GM13976 (cell line): ENCODE measurements at places on chromosomes 1 and 21.

DNA sequence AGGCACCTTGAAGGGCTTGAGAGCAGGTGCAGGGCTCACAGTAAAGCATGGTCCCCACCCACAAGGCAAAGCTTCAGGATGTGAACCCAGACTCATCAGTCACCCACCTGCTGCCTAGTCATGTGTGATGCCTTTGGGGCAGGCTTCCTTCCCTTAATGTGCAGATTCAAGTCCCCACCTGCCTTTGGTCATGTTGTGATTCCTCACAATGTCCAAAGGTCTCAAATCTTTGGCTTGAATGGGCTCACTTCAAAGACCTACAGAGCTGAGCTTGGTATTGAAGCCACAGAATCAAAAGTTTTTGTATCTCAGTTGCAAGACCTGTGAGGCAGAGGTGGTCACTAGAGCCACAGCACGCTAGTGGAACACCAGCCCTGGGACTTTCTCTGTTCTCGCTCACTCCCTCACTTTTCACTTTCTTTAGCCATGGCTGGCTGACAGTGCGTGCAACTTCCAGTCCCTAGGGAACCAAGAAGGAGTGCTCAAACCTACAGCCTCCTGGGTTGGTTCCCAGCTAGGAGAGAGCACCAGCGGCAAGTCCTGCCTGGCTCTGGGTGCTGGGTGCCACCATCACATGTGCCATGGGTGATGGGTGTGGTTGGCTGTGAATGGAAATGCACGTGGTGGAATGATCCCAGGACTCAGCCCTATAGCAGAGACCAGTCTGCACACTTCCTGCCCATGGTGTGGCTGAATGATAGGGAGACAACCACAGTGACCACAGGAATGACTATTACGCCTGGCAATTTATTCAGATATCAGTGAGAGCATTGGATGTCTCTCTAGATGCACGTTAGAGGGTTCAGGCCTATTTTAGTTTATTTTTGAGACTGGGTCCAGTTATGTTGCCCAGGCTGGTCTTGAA is 26.4 kb upstream of the CLIC6 start:
- DNase-seq = peak; percentile 56

DNA sequence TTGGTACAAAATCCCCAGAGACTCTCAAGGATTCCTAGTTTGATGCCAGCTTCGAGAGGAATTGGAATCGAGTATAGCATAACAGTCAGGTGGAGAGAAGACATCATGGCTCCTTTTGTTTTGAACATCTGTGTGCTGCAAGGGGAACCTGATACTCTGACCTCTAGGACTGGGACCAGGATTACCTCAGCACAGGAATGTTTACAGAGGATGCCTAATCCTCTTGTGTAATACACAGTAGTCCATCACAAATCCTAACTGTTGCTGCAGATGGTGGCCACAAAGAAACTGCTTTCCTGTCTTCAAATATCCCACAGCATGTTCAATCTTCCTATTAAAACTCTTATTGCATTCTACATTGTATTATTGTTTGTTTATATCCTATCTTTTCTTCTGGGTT is 111.8 kb upstream of the PRMT6 start:
- DNase-seq = no peak

DNA sequence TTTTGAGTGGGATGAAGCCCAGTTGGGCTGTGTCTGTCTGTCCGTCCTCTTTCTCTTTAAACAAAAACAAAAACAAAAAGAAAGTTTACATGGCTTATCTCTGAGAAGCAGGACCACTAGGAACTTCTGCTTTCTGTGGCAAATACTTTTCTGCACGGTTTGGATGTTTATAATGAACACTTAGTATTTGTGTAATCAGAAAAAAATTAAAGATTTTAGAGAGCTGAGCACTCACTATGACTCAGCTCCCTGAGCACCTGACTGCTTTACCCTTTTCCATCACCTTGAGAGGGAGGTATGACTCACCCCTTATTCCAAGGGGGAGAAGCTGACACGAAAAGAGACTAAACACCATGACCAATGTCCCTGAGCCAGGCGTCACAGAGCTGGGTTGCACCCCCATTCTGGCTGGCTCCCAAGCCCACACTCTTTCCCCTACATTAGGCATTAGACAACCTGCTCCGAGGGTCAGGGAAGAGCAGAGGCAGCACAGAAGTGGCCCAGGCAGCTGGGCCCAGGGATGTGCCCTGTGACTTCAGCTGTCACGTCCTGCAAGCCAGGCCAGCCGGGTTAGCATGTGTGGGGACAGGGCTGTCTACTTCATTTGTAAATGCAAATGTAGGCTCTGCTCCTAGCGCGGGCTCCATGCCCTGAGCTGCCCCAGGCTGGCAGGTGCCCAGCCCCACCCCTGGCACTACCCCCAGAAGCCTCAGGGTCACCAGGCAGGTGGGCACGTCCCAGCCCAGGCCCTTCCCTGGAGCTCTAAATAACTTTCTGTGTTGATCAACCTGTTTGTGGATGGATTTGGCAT is 30.4 kb downstream of the RAP1GAP start:
- no peak for DNase-seq

DNA sequence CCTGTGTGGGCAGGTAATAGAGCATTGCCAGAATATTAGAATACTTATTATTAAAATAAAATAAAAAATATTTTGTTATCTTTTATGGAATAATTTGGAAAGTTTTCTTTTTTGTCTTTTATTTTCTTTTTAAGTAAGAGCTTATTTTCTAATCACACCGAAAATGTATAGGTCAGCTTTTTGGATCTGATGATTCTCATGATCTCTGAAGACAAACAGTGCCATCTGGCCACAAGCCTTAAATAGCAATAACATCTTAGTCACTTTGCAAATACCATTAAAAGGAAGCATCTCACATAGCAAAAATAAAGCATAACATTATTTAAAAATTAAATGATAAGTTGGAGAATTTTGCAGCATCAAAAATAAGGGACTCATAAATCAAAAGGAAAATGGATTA is 213.8 kb downstream of the PLA2G4A start:
- DNase-seq = no peak

DNA sequence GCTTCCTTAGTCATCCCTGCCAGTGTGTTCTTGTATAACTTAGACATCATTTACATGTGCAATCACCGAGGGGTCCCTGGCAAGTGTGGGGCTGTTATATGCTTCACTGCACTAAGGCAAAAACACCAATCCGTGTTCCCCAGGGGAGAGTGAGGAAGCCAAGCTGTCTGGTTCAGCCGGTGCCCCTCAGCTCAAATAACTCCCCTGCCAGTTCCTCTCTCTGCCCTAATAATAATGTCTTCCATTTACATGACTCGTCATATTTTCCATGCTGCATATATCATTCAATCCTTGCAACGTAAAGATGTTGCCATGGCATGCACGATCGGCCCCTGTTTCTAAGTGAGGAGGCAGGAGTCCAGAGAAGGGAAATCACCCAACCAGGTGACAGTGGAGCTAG is 24.4 kb upstream of the NDC1 start:
- peak; percentile 24 for DNase-seq

GRCh38 chr1:169196161-169196560 is 89.7 kb downstream of the ATP1B1 start:
- DNase-seq = no peak

GRCh38 chr1:919271-919872 is 4.4 kb upstream of the SAMD11 start:
- DNase-seq = no peak

GRCh38 chr1:84433258-84434080 is 35.2 kb downstream of the DNASE2B start:
- DNase-seq = peak; percentile 47

- no peak for DNase-seq
These were observed 34.7 kb downstream of the PTPN14 start for GRCh38 chr1:214516434-214517326.

GRCh38 chr1:98398092-98398491 is 263.4 kb upstream of the SNX7 start:
- no peak for DNase-seq

DNA sequence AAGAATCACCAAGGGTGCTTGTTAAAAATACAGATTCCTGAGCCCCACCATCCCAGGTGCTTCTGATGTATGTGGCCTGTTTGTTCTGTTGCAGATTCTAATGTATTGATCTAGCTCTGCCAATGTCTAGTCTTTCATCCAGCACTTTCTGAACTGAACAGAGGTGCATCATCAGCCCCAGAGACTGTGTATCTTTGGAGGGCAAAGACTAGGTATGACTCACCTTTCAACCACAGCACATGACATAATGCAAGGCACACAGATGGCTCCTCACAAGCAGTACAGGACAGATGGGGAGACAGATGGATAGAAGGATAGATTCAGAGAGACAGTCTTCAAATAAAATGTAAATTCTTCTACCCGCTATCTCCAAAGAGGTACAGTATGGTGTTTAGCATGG is 32.3 kb downstream of the CD58 start:
- DNase-seq = no peak

DNA sequence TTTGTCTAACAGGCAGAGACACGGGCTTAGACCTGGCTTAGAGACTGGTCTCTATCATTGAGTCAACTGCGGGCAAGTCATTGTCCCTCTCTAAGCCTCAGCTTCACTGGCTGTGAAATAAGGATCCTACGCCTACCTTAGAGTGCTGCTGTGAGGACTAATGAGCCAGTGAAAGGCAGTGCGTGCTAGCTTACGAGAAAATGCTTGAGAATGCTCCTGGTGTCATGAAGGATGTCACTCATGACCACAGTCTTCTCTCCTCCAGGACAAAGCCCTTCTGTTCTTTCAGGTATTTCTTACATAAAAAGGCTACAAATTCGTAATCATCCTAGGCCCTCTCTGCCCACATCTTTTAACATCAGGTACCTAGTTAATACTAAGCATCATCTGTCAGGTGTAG is 16.5 kb upstream of the A3GALT2 start:
- no peak for DNase-seq

DNA sequence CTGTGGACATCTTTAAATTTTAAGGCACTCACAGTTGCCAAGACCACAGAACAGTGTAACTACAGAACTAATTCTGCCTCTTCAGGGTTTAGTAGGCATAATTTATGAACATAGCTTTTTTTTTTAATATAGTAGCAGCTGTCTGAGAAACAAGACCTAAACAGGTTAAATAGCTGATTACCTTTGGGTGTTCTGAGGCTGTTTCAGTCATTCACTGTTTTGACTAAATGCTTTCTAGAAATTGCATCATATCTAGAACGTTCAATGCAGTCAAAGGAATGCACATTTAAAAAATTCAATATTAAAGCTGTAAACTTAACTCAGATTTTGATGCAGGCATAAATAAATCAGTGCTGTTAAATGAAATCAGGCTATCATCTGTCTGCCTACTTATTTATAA is 101.6 kb downstream of the BRINP3 start:
- DNase-seq = no peak

GRCh38 chr1:206970446-206970845 is at the start of gene FCAMR:
Gene FCAMR (minus strand): TSS chr1:206970460. CDS start chr1:206970125, 335 bp downstream.
- no peak for DNase-seq

GRCh38 chr1:12063141-12064072 is at the start of gene TNFRSF8:
Gene TNFRSF8 (plus strand): TSS chr1:12063303. CDS start chr1:12063599, 296 bp downstream.
- peak; percentile 68 for DNase-seq

DNA sequence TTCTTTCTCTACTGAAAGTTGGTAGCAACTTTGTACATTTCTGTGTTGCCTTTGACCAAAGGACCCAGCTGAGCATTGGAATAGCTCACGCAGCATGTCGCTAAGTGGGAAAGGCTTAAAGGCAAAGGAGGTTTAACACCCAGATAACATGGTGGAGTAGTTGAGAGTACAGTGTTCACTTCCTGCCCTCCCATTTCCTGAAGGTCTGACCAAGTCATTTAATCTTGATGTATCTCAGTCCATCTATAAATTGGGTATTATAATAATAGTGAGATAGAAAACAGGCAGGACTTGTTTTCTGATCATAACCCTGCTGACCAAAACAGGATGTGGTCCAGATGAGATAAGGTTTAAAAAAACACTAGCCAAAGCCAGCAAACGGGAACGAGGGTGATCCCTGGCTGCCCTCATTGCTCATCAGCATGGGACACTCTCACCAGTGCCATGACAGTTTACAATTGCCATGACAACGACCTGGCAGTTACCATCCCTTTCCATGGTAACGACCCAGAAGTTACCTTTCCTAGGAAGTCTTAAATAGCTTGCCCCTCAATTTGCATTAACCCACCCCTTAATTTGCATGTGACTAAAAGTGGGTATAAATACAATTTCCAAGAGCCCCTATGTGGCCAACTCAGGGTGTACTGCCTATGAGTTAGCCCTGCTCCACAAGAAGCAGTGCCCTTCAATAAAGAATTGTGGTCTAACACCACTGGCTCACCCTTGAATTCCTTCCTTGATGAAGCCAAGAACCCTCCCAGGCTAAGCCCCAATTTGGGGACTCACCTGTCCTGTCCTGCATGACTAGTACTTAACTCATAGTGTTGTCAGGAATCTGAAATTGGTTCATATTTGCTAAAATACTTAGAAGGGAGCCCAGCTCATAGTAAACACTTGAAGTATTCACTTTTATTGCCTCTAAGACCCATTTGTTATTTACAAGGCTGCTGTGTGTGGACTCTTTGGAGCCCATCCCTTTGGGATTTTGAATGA is 28.4 kb upstream of the FHAD1 start:
- DNase-seq = no peak

DNA sequence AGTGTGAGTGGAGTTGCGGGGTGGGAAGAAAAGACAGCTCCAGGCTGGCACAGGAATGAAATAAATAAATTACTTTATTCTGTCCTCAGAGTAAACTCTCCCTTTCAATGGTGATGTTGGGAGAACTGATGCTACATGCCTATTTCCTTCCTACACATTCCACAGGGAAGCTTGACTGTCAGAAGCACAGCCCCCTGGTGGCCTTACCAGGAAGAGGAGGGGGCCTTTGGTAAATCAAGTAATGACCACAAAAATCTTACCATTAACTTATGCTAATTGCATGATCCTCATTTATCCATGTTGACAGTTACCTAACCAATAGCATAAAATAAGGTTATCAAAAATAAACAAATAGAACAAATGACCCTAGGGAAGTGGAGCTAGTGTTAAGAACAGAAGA is 605.0 kb upstream of the PKN2 start:
- DNase-seq = no peak

GRCh38 chr1:6859415-6860343 is 74.4 kb downstream of the CAMTA1 start:
- no peak for DNase-seq

GRCh38 chr1:67838180-67838910 is 5.1 kb upstream of the GNG12 start:
- DNase-seq = no peak

- no peak for DNase-seq
These were observed 77.8 kb downstream of the HSF2BP start for GRCh38 chr21:43581453-43581852.

- peak; percentile 83 for DNase-seq
These were observed 29.7 kb downstream of the SSBP3 start for GRCh38 chr1:54376430-54377039.

DNA sequence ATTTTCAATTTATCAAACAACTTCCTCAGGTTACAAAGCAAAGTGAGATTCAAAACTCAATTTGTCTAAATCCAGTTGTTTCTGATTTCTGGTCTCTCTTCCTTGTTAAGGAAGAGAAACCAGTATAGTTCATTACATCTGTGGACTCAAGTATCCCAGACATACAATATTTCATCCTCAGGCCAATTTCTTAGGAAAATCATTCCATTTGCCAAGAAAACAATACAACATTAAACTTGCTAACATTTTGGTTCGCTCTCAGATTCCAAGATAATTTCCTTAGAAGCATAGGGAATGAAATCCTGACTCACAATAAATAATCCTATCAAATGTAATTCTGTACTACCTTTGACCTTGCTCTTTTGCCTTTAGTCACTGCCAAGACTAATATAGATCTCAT is 11.2 kb upstream of the TTLL7 start:
- DNase-seq = no peak
